Esophagus squamous epithelium (tissue), 5 donors: ENCODE measurements at places on chromosomes 4 and X. TPM values are rescaled to one million over a fixed set of nuclear protein-coding genes. Genes with fewer than 3 reads are reported as not detected.

GRCh38 chr4:118167306-118167705, 133.0 kb downstream of the NDST3 start:
- no peak for DNase-seq

Gene RAB9B
- total RNA-seq: 0.23 TPM

Gene PF4V1
- total RNA-seq: not detected

DNA sequence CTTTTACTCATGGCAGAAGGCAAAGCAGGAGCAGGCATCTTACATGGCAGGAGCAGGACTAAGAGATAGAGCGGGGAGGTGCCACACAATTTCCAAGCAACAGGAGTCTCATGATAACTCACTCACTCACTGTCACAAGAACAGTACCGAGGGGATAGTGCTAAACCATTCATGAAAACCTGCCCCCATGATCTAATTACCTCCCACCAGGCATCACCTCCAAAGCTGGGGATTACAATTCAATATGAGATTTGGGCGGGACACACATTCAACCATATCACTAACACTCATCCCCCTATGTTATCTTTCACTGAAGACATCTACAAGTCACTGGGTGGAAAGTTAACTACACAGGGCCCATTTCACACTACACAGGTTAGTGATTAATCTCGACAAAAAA, 25.4 kb upstream of the GLRB start:
- no peak for DNase-seq

DNA sequence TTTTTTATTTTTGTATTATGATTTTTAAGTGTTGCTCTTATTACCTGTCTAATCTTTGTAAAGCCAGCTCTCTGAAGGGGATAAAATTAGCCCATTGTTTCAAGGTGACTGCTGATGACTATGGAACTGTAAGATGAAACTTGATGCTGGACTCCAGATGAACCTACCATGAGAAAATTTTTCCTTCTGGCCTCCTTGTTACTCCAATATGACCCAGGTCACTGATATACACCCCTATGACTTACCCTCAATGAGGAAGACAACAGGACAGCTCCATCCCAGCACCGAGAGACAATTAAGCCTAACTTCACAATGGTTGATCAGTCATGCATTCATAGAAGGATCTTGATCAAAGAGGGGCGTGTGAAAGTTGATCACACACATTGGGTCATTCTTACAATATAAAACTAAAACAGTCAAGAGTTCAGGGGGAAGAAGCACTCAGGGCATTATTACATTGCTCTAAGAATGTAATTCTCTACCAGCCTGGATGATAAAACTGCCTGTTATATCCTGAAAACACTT, 230.8 kb upstream of the AGTR2 start:
- no peak for DNase-seq

Gene CBR4
- total RNA-seq: 17.5 TPM

GRCh38 chr4:15888515-15888914, 50.0 kb downstream of the FGFBP1 start:
- no peak for DNase-seq

- no peak for DNase-seq
Measured at GRCh38 chrX:9749146-9749692, 16.4 kb downstream of the GPR143 start.

- no peak for DNase-seq
Measured at GRCh38 chr4:156505341-156505955, 466.2 kb downstream of the PDGFC start.

DNA sequence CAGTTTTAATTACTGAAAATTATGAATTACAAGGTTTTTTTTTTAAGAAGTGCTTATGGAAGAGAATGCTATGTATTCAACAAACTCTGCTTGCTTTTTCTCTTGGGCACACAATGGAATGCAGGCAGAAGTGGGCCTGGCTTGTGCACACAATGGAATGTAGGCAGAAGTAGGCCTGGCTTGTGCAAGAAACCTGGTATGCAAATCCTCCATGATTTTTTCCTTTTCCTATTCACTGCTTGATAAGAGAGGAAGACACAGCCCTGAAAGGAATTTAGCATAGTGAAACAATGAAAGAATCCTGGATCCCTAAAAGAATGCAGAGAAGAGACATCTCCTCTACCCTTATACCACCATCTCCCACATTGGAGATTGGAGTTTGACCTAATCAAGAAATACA, 138.4 kb downstream of the COL25A1 start:
- no peak for DNase-seq

- no peak for DNase-seq
Measured at GRCh38 chr4:26433556-26433955, 56.7 kb downstream of the CCKAR start.

Gene TENM3
- 0.64 TPM for total RNA-seq

- no peak for DNase-seq
Measured at GRCh38 chrX:13177921-13178566, 133.6 kb upstream of the FAM9C start.

Gene CCKAR
- total RNA-seq: not detected

DNA sequence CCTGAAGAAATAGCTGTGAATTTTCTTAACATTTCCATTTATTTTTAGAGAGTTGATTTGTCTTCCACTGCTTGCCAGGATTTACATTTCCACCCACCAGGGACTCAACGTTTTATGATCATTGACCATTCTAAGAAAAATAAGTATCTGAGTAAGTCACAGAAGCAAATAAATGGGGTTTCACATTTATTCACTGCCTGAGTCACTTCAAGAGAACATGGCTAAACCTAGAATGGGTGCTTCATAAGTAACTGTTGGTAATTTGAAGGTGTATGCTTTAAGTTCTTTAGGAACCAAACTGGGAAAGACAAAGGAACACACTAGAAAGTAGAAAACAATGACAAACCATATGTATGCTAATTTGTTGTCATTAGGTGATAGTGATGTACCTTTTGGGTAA, 43.2 kb upstream of the GRIA3 start:
- DNase-seq: no peak

DNA sequence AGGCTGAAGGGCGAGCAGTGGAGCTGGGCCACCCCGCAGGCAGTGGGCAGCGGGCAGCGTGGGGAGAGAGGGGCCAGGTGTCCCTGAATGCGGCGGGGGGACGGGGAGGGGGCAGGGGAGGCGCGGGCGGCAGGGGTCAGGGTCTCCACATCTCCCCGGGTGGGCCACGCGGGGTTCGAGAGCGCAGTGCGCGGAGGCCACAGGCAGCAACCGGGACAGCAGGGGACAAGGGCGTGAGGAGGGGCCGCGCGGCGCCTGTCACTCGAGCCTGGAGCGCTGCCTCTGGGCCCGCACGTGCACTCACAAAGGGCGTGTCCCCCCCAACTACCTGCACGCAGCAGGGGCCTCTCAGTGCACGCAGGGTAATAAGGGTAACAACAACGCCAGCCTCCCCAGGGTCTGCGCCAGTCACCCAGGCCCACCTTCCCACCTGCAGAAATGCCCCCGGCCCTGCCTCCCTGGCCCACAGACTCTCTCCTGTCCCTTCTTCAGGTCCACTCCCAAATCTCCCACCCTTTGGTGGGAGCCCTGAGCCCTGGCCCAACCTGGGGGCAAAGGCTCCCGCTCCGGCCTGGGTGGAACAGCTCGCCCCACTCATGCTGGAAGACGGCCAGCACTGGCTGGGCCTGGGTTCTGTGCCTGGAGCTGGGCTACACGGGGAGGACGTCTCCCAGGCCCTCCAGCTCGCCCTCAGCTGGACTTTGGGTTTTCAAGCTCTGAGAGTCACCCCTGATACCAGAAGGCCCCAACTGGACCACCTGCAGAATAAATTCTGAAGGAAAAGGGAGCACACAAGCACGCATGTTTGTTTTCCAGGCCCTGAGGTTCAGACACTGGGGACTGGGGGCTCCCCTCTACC, 53.2 kb downstream of the ZFYVE28 start:
- no peak for DNase-seq

GRCh38 chrX:10064736-10065135, 92.0 kb upstream of the CLCN4 start:
- no peak for DNase-seq

DNA sequence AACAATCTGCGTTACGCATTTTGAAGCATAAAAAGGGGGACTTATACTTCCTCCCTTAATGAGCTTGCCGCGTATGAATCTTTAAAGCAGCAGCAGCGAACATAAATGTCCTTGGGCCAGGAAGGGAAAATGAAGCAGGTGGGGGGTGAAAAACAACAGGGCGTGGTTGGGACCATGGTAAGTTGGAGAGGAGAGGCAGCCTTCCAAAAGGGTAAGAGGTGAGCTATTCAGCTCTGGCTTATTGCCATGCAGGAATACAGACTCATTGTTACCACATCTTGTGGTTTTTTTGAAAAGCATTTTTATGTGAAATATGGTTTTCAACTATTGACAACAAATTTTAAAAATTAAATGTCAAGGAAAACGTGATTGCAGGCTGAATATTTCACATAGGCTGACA, 710.7 kb upstream of the FAM241A start:
- no peak for DNase-seq

DNA sequence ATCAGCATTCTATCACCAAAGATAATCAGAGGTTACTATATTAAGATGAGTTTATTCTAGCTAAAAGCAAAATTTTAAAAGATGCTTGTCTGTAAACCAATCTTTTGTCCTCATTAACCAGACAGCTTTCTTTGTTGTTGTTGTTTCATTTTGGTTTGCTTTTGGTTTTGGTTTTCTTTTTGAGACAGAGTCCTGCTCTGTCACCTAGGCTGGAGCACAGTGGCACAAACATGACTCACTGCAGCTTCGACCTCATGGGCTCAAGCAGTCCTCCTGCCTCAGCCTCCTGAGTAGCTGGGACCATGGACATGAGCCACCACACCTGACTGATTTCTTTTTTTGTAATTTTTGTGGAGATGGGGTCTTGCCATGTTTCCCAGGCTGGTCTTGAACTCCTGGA, 102.9 kb downstream of the COX18 start:
- no peak for DNase-seq

GRCh38 chr4:26916195-26916594, 55.6 kb downstream of the STIM2 start:
- DNase-seq: no peak

- no peak for DNase-seq
Measured at GRCh38 chr4:56134266-56134665, 185.5 kb downstream of the CEP135 start.

Gene EDA
- 2.7 TPM for total RNA-seq

Gene DACH2
- not detected for total RNA-seq

DNA sequence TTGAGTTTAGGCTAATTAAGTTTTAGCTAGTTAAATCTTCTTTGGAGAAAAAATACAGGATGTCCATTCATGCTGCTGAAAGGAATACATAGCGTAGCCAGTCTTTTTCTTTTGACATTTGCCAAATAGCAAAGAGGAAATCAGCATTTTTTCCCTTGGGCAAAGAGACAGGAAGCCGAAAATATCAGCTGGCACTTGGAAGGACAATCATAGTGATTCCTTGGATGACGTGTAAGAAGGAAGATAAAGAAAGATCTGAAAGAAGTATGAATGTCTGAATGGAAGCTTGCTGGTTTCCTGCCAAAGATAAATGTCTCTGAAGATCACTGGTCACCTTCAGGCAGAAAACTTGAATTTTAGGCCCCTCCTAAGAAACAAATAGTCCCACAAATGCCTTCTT, 44.2 kb downstream of the SLITRK2 start:
- no peak for DNase-seq

Gene SYNPO2
- 19.0 TPM for total RNA-seq

Gene GAGE1
- total RNA-seq: not detected

- DNase-seq: no peak
Measured at GRCh38 chr4:82784681-82785610, 13.7 kb downstream of the SCD5 start.

Gene NELFA
- 23.1 TPM for total RNA-seq

- no peak for DNase-seq
Measured at GRCh38 chr4:121307445-121308327, 73.1 kb downstream of the QRFPR start.

Gene TEX13D
- not detected for total RNA-seq

DNA sequence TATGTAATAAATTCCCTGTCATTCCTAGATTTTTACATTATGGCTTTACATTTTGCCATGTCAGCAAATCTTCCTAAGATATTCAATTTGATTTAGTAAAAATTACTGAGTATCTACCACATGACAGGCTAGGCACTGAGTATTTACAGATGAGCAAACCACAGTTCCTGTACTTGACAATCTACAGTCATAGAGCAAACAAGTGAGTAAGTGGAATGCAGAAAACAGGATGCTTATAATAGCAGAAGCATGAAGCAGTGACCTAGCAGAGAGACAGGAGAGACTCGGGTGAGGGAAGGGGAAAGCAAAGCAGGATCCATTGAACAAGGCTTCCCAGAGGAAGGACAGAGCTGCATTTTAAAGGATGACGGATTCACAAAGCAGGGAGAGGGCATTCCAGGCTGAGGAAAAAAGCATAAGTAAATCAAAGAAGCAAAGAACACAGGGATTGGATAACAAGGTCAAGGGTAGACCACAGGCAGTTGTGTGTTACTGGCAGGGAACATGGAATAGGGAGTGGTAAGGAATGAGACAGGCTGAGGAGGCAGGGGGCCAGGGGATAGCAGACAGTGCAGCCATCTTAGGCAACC, 124.7 kb upstream of the C1QTNF7 start:
- DNase-seq: no peak

DNA sequence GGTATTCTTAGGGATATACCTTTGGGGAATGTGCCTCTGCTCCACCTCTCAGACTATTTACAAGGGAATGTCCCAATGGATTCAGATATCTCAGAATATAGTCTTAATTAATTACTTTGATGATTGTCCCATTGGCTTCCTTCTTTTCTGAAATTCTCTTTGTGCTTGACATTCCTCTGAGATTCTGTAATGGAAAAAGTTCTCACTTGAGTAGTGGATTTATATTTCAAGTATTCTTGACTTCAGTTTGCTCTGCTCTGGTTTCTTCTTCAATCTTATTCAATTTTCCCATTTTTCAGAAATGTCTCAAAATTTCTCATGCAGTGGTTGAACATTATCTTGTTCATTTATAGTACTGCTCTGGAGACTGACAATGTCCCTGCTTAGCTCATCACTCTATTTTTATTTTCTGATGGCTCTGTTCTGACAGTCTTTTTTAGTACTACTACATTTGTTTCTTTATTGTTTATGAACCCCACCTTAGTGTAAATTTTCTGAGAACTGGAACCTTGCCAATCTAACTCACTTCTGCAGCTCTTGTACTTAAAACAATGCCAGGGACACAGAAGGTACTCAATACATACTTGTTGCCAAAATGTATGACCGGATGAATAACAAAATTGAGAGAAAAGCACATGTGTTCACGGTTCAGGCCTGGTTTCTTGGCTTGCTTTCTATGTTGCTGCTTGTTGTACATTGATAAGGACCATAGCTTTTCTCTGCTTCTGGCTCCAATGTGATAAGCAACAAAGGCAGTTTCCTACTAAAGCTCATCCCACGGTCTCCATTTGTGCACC, 471.7 kb downstream of the GASK1B start:
- no peak for DNase-seq

- DNase-seq: no peak
Measured at GRCh38 chrX:117969328-117969727, 147.3 kb downstream of the KLHL13 start.

Gene F8
- 5.8 TPM for total RNA-seq

Gene CT45A1
- not detected for total RNA-seq

- no peak for DNase-seq
Measured at GRCh38 chr4:38387819-38388218, 276.2 kb upstream of the KLF3 start.

Gene NRK
- total RNA-seq: not detected
